BJ (cell line): ENCODE measurements at places on chromosomes 1 and 21. TPM values are rescaled to one million over a fixed set of nuclear protein-coding genes. Genes with fewer than 3 reads are reported as not detected.

S100A3 gene
- 5.5 and 9.5 TPM in 2 replicates for polyA plus RNA-seq

RGS4 gene
- 25.8 and 26.4 TPM in 2 replicates for polyA plus RNA-seq

CD53 gene
- not detected in 2 replicates for polyA plus RNA-seq

MR1 gene
- 25.0 and 36.2 TPM in 2 replicates for polyA plus RNA-seq

OR2G6 gene
- polyA plus RNA-seq = not detected in 2 replicates

IQGAP3 gene
- 16.9 and 28.1 TPM in 2 replicates for polyA plus RNA-seq

NPHS2 gene
- polyA plus RNA-seq = not detected in 2 replicates

FAM151A gene
- not detected in 2 replicates for polyA plus RNA-seq

CRP gene
- not detected in 2 replicates for polyA plus RNA-seq

FCRLB gene
- 1.5 and 2.6 TPM in 2 replicates for polyA plus RNA-seq

SUSD4 gene
- polyA plus RNA-seq = 0.16 and 0.32 TPM in 2 replicates

CA6 gene
- polyA plus RNA-seq = not detected in 2 replicates

IL20 gene
- polyA plus RNA-seq = not detected in 2 replicates

PCP4 gene
- not detected in 2 replicates for polyA plus RNA-seq

HSD3B2 gene
- polyA plus RNA-seq = not detected in 2 replicates

FAM72B gene
- polyA plus RNA-seq = 2.1 and 3.1 TPM in 2 replicates

SLC37A1 gene
- polyA plus RNA-seq = 0.49 and 0.88 TPM in 2 replicates
